NCI-H2081 (cell line): ENCODE measurements at places on chromosomes 4 and X.

DNA sequence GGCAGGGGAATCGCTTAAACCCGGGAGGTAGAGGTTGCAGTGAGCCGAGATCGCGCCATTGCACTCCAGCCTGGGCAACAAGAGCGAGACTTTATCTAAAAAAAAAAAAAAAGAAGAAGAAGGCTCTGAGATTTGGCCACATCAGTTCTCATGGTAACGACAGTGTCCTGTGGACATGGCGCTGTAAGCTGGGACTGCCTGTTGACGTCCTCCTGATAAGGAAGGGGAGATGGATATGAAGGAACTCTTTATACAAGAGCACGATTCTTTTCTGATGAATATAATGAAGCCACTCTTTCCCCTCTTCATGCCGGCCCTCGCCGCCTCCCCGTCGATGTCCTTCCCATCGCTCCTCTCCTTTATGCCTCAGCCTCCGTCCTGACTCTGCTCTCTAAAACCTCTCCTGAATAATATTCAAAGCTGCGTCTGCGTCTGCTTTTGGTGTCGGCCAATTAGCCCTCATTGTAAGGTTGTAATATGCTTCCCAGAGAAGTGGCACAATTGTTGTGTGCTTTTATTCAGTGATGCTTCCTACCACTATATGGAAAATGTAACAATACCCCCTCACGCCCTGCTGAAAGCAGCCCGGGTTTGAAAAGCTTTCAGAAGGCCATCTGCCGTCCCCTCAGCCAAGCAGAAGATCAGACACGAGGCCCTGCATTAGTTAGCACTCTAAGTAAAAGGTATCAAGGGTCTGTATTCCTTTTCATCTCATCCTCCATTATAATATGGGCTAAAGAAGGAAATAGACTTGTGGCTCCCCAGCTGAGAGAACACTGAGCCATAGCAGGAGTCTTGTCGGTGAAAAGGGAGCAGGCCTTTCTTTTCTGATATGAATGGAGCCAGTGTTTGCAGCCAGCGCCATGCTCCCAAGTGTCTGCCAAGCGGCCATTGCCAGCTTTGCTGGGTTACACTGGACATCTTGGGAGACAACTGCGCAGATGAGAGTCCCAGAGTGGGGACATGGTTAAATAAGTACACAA is 22.1 kb upstream of the SCOC start:
- DNase-seq = no peak

DNA sequence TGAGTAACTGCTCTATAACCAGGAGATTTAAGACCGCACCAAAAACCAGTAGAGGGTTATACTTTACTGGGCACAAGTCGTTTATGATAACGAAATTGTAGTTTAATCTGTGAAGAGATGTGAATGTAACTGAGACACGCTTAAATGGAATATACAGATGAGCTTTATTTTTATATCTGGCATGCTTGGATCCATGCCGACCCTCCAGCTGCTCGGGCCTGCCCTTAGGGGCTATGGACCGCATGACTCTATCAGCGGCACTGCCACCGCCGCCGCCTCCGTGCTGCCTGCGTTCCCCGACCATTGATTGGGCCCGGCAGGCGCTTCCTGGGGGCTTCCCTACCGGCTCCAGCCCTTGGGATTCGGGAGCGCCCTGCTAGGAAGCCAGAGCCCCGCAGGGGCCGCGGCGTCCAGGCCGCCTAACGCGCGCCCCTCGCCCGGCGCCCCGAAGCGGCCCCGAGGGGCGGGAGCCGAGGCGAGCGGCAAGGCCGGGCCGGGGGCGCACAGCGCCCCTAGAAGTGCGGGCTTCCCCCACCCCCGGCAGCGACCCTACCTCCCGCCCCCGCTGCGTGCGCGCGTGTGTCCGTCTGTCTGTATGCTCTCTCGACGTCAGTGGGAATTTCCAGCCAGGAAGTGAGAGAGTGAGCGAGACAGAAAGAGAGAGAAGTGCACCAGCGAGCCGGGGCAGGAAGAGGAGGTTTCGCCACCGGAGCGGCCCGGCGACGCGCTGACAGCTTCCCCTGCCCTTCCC is at the start of gene NFKB1:
Gene NFKB1, plus strand, starts transcription at position 664 of the 751 bp plus-strand sequence. CDS start 24,160 bp downstream, outside the sequence.
- peak; percentile 61 for DNase-seq

DNA sequence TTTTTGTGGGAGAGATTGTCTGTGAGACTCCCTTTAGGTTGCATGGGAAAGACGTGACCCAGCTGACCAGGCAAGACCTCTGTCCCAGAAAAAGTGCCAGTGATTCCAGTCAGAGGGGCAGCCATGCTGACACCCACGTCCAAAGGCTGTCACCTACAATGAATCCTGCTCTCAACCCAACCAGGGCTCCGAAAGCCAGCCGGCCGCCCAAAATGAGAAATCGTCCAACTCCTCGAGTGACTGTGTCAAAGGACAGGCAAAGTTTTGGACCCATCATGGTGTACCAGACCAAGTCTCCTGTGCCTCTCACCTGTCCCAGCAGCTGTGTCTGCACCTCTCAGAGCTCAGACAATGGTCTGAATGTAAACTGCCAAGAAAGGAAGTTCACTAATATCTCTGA is 5.5 kb downstream of the SLITRK2 start:
- DNase-seq = no peak

GRCh38 chr4:76341063-76341462 is 34.5 kb downstream of the STBD1 start:
- DNase-seq = no peak

DNA sequence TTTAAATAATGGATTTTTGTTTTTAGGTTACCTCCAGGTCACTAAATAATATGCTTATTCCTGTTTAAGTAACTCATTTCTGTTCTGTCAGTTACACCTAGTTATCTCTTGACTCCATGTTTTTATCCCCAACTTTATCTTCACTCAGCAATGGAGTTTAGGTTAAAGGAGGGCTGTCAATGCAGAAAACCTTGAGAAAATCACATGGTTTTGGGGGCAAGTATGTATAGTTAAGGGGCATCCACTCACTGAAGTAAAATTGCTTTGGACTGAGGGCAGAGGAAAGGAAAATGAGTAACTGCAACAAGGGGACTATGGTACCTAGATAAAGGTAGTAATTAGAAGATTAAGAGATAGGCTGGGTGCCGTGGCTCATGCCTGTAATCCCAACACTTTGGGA is 87.1 kb downstream of the UBE2K start:
- no peak for DNase-seq

GRCh38 chrX:45524296-45524695 is 323.6 kb upstream of the DIPK2B start:
- peak; percentile 39 for DNase-seq

- DNase-seq = peak; percentile 33
Observed at GRCh38 chrX:123173833-123174232, 10.2 kb upstream of the GRIA3 start.

DNA sequence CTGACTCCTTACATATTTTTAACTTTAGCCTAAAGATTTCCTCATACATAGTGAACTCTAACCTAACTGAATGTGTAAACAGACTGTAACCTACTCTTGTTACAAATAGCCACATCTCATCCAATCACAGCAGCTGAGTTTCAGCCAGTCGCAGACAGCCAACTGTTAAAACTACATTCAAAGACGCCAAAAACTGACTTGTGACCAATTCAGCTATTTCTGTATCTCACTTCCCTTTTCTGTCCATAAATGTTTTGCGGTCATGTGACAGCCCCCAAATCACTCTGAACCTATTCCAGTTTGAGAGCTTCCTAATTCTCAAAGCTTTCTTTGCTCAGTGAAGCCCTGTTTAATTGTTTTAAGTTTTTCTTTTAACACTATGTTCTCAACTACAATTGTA is 2731.9 kb downstream of the ARAP2 start:
- no peak for DNase-seq

DNA sequence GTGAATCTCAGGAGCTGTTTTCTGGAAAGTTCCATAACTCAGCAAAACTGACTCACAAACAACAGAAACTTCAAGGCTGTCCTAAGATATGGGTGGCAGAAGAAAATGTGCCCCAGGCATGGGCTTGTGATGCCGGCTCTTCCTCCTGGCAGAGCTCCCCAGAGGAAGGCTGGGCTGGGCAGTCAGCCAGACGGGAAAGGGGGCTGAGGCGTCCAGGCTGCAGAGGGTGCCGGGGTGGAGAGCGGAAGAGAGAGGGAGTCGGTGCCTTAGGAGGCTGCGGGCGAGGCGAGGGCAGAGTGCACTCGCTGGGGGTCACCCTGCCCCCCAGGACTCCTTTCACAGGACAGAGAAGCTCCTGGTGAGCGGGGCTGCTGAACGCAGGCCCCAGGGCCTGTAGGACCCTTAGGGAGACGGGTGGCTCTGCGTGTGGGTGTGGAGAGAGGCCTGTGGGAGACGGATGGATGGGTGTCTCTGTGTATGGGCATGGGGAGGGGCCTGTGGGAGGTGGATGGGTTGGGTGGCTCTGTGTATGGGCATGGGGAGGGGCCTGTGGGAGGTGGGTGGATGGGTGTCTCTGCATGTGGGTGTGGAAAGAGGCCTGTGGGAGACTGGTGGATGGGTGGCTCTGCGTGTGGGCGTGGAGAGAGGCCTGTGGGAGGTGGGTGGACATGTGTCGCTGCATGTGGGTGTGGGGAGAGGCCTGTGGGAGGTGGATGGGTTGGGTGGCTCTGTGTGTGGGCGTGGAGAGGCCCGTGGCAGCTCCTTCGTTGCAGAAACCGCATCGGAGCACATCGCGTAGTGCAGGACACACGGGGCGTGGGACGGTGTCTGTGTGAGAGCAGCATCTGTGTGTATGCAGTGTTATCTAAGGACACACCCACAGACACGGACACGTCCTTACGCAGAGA is 15.9 kb downstream of the PCGF3 start:
- no peak for DNase-seq
